ENCODE measurements at places on chromosomes 16 and 17. TPM values are rescaled to one million over a fixed set of nuclear protein-coding genes. Genes with fewer than 3 reads are reported as not detected.

Gene ARSG
- total RNA-seq: 1.3 TPM

Gene SLC12A3
- not detected for total RNA-seq

Gene CCL7
- total RNA-seq: 0.21 TPM

Gene RHBDF1
- 27.7 TPM for total RNA-seq

Gene HAS3
- total RNA-seq: 37.5 TPM

Gene CCL17
- not detected for total RNA-seq

Gene STX8
- total RNA-seq: 69.1 TPM

Gene MFAP4
- total RNA-seq: not detected

Gene PIRT
- not detected for total RNA-seq

Gene MSLN
- total RNA-seq: 2.5 TPM

Gene CLEC3A
- not detected for total RNA-seq

Gene PRAC1
- total RNA-seq: not detected

Gene TBC1D26
- total RNA-seq: 0.07 TPM

Gene MEIOB
- 1.4 TPM for total RNA-seq

Gene GPR179
- 0.03 TPM for total RNA-seq

Gene CHST6
- 0.14 TPM for total RNA-seq

Gene CPPED1
- 27.6 TPM for total RNA-seq

Gene CCDC182
- total RNA-seq: not detected

Gene TENT4B
- total RNA-seq: 9.0 TPM

Gene RAC3
- total RNA-seq: 40.2 TPM

Gene RGS9
- total RNA-seq: 7.4 TPM

Gene CD68
- 28.3 TPM for total RNA-seq

Gene KRT25
- total RNA-seq: not detected

Data from A549 treated with Hydrocortisone at 1 μM for 4 hours (cell line).